ENCODE measurements at places on chromosomes 16 and 17. TPM values are rescaled to one million over a fixed set of nuclear protein-coding genes. Genes with fewer than 3 reads are reported as not detected.

Gene ACE
- 1.4 TPM for total RNA-seq

- H3K4me3 ChIP-seq: no peak overlapping the region
- no peak overlapping the region for H3K27ac ChIP-seq
- no peaks in the 10 kb centered on the region for H3K36me3 ChIP-seq
Measured at GRCh38 chr17:7266784-7267183, 4.5 kb upstream of the CLDN7 start.

DNA sequence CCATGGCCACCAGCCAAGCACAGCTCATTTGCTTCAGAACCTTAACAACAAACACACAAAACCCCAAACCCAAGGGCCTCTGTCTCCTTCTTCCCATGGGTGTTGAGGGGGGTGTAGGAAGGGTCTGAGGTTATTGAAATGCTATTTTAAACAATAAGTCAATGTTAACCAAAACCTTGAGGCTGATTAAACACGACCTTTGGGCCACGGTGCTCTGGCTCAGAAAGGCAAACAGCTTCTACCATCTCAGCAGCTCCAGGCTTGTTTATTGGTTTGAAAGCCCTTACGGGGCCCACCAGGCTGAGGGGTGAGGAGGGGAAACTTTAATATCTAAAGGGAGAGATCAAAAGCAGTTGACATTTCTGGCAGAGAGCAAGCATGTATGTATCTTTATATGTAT is 185.7 kb upstream of the IRX6 start:
- no peaks in the 10 kb centered on the region for H3K4me1 ChIP-seq
- H3K36me3 ChIP-seq: no peaks in the 10 kb centered on the region
- no peak overlapping the region for H3K27ac ChIP-seq
- H3K4me3 ChIP-seq: no peak overlapping the region
- no peak for ATAC-seq

DNA sequence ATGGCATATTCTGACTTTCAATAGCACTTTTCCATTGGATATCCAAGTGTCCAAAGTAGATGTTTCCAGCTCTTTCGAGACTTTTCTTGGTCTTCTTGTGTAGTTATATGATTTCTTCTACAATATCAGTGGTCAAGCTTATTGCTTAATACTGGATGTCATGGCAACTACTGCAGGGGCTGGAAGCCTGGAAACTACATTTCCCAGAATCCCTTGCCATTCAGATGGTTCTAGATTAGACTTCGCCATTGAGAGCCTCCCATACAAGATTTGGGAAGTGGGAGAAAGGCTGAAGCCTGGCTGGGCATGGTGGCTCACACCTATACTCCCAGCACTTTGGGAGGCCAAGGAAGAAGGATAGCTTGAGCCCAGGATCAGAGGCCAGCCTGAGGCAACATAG is 153.6 kb downstream of the C16orf95 start:
- H3K4me3 ChIP-seq: no peak overlapping the region
- ATAC-seq: no peak
- H3K27me3 ChIP-seq: no peaks in the 10 kb centered on the region

Gene KRT33A
- total RNA-seq: not detected

Gene TBC1D26
- 1.5 TPM for total RNA-seq

- H3K4me1 ChIP-seq: peaks cover 46% of the 10 kb centered on the region
- ATAC-seq: no peak
- peaks cover 39% of the 10 kb centered on the region for H3K36me3 ChIP-seq
- peak overlapping the region; percentile 12 for H3K4me3 ChIP-seq
- H3K27ac ChIP-seq: peak overlapping the region; percentile 53
Measured at GRCh38 chr17:49756323-49757150, 7.4 kb downstream of the FAM117A start.

GRCh38 chr16:25064937-25065336 is 46.6 kb upstream of the LCMT1 start:
- peaks cover 38% of the 10 kb centered on the region for H3K4me1 ChIP-seq
- ATAC-seq: no peak
- no peak overlapping the region for H3K27ac ChIP-seq
- H3K36me3 ChIP-seq: no peaks in the 10 kb centered on the region
- no peak overlapping the region for H3K4me3 ChIP-seq

DNA sequence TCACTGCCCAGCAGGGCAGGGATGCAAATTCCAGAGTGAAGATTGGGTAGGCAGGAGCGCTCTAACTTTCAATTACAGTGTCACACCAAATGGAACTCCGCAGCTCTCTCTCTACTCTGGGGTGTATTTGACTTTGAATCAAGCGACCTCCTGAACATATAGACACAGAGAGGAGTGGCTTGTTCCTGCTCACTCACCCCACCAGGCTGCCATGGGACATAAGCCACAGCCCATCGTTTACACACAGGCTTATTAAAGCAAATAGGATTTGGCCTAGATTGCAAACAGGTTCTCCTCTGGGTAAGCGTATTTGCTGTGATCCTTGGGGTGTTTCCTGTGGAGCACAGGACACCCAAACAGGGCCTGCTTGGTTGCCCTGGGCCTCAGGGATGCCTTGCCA is 281.6 kb upstream of the CCL2 start:
- ATAC-seq: no peak
- H3K4me3 ChIP-seq: no peak overlapping the region
- no peak overlapping the region for H3K27ac ChIP-seq
- H3K4me1 ChIP-seq: peaks cover 4% of the 10 kb centered on the region
- peaks cover 8% of the 10 kb centered on the region for H3K27me3 ChIP-seq

- ATAC-seq: no peak
- peak overlapping the region; percentile 93 for H3K27ac ChIP-seq
- no peaks in the 10 kb centered on the region for H3K27me3 ChIP-seq
- H3K4me1 ChIP-seq: peaks cover 18% of the 10 kb centered on the region
- peaks cover 30% of the 10 kb centered on the region for H3K36me3 ChIP-seq
- peak overlapping the region; percentile 92 for H3K4me3 ChIP-seq
Measured at GRCh38 chr16:89491238-89491869, 993 bp upstream of the ANKRD11 start.

GRCh38 chr17:58051468-58051867 is 31.8 kb upstream of the DYNLL2 start:
- H3K4me3 ChIP-seq: no peak overlapping the region
- H3K27me3 ChIP-seq: peaks cover 6% of the 10 kb centered on the region
- peaks cover 11% of the 10 kb centered on the region for H3K4me1 ChIP-seq
- no peak for ATAC-seq

- H3K27me3 ChIP-seq: no peaks in the 10 kb centered on the region
- no peak overlapping the region for H3K27ac ChIP-seq
- no peaks in the 10 kb centered on the region for H3K36me3 ChIP-seq
- H3K4me1 ChIP-seq: no peaks in the 10 kb centered on the region
Measured at GRCh38 chr16:61968242-61969076, 67.8 kb downstream of the CDH8 start.

- peak overlapping the region; percentile 91 for H3K27ac ChIP-seq
- peaks cover 24% of the 10 kb centered on the region for H3K36me3 ChIP-seq
- H3K4me3 ChIP-seq: peak overlapping the region; percentile 91
- no peaks in the 10 kb centered on the region for H3K27me3 ChIP-seq
Measured at GRCh38 chr17:28812748-28813377, 29.7 kb downstream of the FAM222B start.

- H3K27ac ChIP-seq: no peak overlapping the region
- H3K4me3 ChIP-seq: no peak overlapping the region
- peaks cover 4% of the 10 kb centered on the region for H3K27me3 ChIP-seq
- H3K36me3 ChIP-seq: no peaks in the 10 kb centered on the region
Measured at GRCh38 chr17:20791626-20792025, 212.1 kb downstream of the CDRT15L2 start.

DNA sequence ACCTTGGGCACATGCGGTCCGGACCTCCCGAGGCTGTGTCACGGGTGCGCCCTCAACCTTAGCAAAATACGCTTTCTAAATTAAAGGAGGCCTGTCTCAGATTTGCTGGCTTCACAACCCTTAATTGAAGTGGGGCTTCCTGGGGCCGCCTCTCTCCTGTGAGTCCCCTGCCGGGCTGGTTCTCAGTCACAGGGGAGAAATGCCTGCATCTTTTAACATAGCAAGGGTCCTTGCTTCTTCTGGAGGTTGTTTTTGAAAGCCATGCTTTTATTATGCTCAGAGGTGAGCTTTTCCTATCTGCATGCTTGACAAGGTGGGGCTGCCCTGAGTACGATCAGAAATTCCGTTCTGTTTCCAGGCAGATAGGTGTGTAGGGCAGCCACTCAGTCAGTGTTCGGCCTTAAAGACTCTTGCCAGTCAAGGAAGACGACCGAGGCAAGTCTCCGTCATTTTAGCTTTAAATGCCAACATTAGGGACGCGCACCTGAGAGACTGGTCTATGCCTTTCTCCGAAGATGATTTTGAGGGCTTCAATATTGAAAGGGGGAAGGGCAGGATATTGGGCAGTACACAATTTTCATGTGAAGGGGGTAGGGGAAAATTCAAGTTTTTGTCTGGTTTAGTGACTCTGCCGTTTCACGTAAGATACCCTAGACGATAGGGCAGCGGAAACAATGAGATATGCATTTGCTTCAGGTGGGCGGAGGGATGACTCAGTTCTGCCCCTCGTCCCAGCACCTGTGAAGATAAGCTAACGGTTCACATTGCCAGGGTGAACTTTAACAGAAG is 5.5 kb upstream of the SLC7A5 start:
- peak overlapping the region; percentile 96 for H3K27ac ChIP-seq
- peak; percentile 90 for ATAC-seq
- peaks cover 5% of the 10 kb centered on the region for H3K36me3 ChIP-seq
- H3K4me1 ChIP-seq: peaks cover 29% of the 10 kb centered on the region
- no peaks in the 10 kb centered on the region for H3K27me3 ChIP-seq
- peak overlapping the region; percentile 84 for H3K4me3 ChIP-seq

- peaks cover 3% of the 10 kb centered on the region for H3K27me3 ChIP-seq
- H3K27ac ChIP-seq: no peak overlapping the region
- no peak overlapping the region for H3K4me3 ChIP-seq
- no peak for ATAC-seq
- H3K36me3 ChIP-seq: no peaks in the 10 kb centered on the region
Measured at GRCh38 chr16:55207693-55208428, 116.1 kb upstream of the IRX6 start.

DNA sequence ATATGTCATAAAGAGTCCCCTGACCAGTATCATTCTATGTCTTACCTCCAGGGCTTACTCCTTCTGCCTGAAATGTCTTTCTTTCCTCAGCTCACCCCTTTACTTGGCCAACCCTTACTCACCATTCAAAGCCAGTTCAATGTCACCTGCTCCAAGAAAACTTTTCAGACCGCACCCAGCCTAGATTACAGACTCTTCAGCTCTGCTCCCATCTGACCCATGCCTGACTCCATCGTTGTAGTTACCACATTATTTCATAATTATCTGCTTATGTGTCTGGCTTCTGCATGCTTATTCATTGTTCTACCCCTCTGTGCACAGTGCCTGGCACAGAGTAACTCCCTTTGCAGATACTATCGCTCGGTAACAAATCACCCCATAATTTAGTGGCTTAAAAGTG is 62.5 kb upstream of the TOB1 start:
- no peak for ATAC-seq
- peaks cover 20% of the 10 kb centered on the region for H3K4me1 ChIP-seq
- H3K27me3 ChIP-seq: no peaks in the 10 kb centered on the region
- no peaks in the 10 kb centered on the region for H3K36me3 ChIP-seq

GRCh38 chr17:50532452-50533024 is at the start of gene EPN3:
Gene EPN3, plus strand, starts transcription at chr17:50532735. Its CDS starts 3,822 bp downstream, at chr17:50536557.
- H3K36me3 ChIP-seq: no peaks in the 10 kb centered on the region
- ATAC-seq: no peak
- H3K4me3 ChIP-seq: peak within 1 kb of the TSS; percentile 28
- no peak within 1 kb of the TSS for H3K27ac ChIP-seq
- peaks cover 45% of the 10 kb centered on the region for H3K27me3 ChIP-seq

Gene KRTAP17-1
- total RNA-seq: not detected

Gene C16orf92
- not detected for total RNA-seq

Gene STX1B
- 0.95 TPM for total RNA-seq

DNA sequence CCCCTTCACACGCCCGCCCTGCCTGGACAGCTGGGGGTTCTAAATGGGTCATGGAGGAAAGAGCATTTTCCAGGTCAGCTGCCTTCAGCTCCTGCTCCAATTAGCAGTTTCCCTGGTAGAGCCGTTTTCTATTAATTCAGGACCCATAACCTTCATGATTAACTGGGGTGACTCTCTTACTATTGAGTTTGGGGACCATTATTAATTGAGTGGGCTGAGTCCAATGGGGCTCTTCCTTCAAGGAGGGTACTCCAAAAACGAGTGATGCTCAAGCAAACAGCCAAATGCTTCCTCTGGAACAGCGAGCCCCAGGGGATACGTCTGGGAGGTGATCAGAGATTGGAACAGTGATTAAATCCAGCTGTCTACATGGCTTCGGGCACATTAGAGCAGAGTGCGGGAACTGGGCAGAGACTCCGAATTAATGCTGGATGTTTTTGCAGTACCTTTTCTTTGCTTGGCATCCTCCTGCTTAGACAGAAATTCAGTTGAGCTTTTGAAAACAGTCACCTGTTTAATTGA is 68.1 kb upstream of the CACNG3 start:
- H3K4me1 ChIP-seq: peaks cover 27% of the 10 kb centered on the region
- H3K36me3 ChIP-seq: peaks cover 84% of the 10 kb centered on the region
- H3K27me3 ChIP-seq: no peaks in the 10 kb centered on the region
- ATAC-seq: no peak
- H3K27ac ChIP-seq: peak overlapping the region; percentile 78

- peaks cover 10% of the 10 kb centered on the region for H3K4me1 ChIP-seq
- no peaks in the 10 kb centered on the region for H3K36me3 ChIP-seq
- H3K27me3 ChIP-seq: peaks cover 4% of the 10 kb centered on the region
- H3K4me3 ChIP-seq: peak overlapping the region; percentile 64
Measured at GRCh38 chr17:70138291-70138865, 31.0 kb upstream of the KCNJ2 start.

DNA sequence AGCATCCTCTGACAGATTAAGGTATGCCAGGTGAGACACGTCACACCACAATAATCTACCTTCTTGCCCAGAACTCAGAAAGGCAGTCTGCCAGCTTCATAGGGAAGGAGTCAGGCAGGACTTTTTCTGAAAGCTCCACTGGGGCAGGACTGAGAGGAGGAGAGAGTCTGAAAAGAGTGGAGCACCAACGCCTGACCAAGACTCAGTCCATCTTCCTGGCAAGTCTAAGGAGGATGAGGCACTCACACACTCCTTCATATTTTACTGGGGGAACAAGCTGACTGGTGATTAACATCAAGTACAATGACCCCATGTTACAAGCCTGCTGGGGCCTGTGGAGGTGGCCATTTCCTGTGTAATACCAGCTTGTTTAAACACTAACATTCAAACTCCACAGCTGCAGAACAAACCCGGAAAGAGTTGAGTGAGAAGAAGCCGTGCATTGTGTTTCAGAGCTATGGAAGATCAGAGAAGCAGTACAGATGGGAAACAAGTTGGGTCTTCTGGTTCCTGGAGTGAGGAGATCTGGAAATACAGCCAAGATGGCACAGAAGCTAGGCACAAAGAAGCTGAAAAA is 122.4 kb downstream of the HIC1 start:
- peak overlapping the region; percentile 28 for H3K27ac ChIP-seq
- no peak overlapping the region for H3K4me3 ChIP-seq
- H3K27me3 ChIP-seq: no peaks in the 10 kb centered on the region
- H3K4me1 ChIP-seq: peaks cover 13% of the 10 kb centered on the region

Gene KRTAP4-5
- total RNA-seq: not detected

- ATAC-seq: no peak
- no peak overlapping the region for H3K4me3 ChIP-seq
- H3K4me1 ChIP-seq: peaks cover 15% of the 10 kb centered on the region
Measured at GRCh38 chr17:76046064-76046463, 19.0 kb upstream of the EVPL start.

- H3K36me3 ChIP-seq: no peaks in the 10 kb centered on the region
- no peak overlapping the region for H3K27ac ChIP-seq
- no peaks in the 10 kb centered on the region for H3K4me1 ChIP-seq
- ATAC-seq: no peak
- peaks cover 36% of the 10 kb centered on the region for H3K27me3 ChIP-seq
Measured at GRCh38 chr17:68640242-68640989, 39.2 kb upstream of the FAM20A start.
